Activated T-cell treated with anti-CD3 and anti-CD28 coated beads, Interleukin-2, amount 50 U/mL, for 48 hours (primary cell): ENCODE measurements at places on chromosomes 16 and 17.

DNA sequence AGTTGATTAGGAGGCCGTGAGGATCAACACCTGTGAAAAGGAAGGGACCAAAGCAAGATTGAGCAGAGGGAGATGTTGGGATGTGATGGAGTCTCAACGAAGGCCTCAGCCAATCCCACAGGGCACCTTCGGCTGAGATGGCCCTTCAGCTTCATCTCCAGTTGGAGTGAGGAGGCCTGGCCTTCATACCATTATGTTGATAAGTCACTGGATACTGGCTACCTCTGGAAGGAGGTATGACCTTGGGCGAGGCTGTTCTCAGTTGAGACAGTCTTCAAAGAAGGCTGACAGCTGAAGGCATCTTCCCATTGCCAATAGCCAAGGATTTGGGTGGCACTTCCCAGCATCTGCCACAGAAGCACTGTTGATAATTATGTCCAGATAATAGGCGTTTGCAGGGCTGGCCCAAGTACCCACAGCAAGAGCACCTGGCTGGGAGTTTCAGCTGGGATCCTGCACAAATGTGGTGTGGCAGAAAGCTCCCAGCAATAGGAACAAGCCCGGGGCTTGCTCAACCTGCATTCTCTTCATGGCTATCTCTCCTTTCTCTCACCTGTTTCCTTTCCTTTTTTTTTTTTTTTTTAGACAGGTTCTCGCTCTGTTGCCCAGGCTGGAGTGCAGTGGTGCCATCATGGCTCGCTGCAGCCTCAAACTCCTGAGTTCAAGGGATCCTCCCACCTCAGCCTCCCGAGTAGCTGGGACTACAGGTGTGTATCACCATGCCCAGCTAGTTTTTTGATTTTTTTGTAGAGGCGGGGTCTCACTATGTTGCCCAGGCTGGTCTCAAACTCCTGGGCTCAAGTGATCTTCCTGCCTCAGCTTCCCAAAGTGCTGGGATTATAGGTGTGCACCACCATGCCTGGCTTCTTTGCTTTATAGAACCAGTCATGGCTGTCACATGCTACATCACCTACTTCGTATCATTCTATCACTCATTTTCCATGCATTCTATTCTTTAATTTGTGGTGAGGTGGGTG lies 18.2 kb upstream of the MAP3K14 start:
- DNase-seq = peak; percentile 4

DNA sequence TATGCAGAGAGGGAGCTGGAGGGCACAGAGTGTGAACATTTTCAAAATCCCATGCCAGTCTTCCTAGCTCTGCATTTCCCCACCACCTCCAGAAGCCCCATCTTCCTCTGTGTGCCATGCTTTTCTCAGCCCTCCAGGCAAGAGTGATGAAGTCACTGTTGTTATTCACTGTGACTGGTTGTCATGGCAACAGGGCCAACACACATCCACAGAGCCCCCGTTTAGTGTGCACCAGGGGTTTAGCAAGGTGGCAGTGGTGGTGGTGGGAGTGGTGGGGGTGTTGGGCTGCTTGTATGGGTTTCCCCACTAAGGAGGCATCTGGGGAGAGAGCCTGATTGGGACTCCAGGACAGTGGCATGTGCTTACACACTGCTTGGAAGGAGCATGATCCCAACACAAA lies 309.9 kb upstream of the ASIC2 start:
- DNase-seq = no peak

DNA sequence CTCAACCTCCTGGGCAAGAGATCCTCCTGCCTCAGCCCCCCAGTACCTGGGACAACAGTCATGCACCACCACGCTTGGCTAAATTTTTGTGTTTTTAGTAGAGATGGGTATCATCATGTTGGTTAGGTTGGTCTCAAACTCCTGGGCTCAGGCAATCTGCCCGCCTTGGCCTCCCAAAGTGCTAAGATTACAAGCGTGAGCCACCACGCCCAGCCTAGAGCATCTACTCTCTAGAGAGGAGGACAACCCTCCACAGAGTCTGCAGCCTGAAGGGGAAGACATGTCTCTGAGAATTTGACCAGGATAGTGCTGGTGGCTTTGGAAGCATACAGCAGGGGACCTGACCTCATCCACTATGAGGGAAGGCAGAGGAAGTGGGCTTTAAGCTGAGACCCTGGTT lies 4.7 kb upstream of the GRB2 start:
- no peak for DNase-seq

DNA sequence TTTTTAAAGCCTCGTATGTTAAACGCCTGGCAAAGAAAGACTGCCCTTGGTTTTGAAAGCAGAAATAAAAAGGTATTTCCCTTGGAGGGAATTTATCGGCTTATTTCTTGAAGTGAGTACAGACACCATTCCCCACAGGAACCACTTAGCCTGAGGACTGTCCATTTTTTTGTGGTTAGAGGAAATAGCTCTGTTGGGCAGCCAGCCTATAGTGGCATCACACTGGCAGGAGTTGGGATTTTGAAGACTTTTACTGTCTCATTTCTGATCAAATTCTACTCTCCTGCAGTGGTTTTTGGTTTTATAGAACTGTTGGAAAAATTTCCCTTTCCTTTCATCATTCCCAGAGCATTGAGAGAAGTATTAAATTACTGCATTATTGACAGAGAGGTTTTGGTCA lies 34.1 kb upstream of the CDC6 start:
- no peak for DNase-seq

GRCh38 chr16:28585674-28586073 lies 11.2 kb downstream of the SULT1A2 start:
- DNase-seq = no peak

GRCh38 chr17:70270554-70270953 lies 101.2 kb downstream of the KCNJ2 start:
- no peak for DNase-seq

- DNase-seq = peak; percentile 84
These were observed 13.4 kb upstream of the SULT1A1 start for GRCh38 chr16:28623172-28623711.

DNA sequence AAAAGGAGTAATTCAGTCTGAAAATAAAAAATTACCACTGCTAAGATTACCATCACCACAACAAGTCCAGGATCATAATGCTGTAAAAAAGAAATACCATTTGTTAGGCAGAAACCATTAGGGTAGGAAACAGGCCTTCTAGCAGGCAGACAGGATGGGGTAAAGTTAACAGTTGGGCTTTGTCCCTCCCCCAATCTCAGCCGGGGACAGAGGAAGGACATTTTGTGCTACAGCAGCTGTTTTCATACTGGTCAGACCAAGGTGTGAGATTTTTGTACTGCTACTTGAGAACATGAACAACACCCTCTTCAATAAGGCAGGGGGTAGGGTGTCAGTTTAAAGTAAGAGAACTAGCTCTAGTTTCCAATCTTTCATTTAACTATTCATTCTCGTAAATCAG lies 49.2 kb upstream of the ITGA2B start:
- DNase-seq = no peak
